ENCODE measurements at places on chromosomes 12 and 14. TPM values are rescaled to one million over a fixed set of nuclear protein-coding genes. Genes with fewer than 3 reads are reported as not detected.

AICDA gene
- 0.71 TPM for polyA plus RNA-seq

- no peak for DNase-seq
Measured at GRCh38 chr12:96347130-96347699, 53.0 kb downstream of the CDK17 start.

BDKRB2 gene
- 3.0 TPM for polyA plus RNA-seq

TAS2R7 gene
- polyA plus RNA-seq = not detected

GRCh38 chr12:107552263-107552662 lies 133.3 kb upstream of the PWP1 start:
- DNase-seq = no peak

NFYB gene
- polyA plus RNA-seq = 96.6 TPM

EIF2S3B gene
- 0.60 TPM for polyA plus RNA-seq

- peak; percentile 58 for DNase-seq
Measured at GRCh38 chr14:44803239-44803905, 158.4 kb downstream of the KLHL28 start.

CCND2 gene
- 58.2 TPM for polyA plus RNA-seq

GLI1 gene
- 21.2 TPM for polyA plus RNA-seq

DNA sequence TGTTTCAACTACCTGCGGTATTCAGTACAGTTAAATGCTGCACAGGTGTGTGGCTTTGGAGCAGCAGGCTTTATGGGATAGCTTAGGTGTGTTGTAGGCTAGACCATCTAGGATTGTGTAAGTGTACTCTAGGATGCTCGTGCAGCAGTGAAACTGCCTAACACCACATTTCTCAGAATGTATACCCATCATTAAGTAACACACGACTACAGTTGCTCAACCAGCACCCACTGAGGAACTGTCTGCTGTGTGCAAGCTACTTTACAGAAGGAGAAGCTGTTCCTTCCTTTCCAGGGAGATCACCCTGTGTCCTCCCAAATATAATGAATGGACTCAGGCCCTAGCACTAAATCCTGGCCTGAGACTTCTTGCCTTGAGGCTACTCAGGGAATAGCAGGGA lies 94.8 kb downstream of the SLC24A4 start:
- DNase-seq = no peak

GRCh38 chr14:20706657-20707355 lies 18.2 kb downstream of the ANG start:
- no peak for DNase-seq

- DNase-seq = peak; percentile 93
Measured at GRCh38 chr12:113232840-113233585, 11.7 kb downstream of the TPCN1 start.

- DNase-seq = no peak
Measured at GRCh38 chr14:53062856-53063255, 90.3 kb downstream of the DDHD1 start.

GALC gene
- 39.8 TPM for polyA plus RNA-seq

DNA sequence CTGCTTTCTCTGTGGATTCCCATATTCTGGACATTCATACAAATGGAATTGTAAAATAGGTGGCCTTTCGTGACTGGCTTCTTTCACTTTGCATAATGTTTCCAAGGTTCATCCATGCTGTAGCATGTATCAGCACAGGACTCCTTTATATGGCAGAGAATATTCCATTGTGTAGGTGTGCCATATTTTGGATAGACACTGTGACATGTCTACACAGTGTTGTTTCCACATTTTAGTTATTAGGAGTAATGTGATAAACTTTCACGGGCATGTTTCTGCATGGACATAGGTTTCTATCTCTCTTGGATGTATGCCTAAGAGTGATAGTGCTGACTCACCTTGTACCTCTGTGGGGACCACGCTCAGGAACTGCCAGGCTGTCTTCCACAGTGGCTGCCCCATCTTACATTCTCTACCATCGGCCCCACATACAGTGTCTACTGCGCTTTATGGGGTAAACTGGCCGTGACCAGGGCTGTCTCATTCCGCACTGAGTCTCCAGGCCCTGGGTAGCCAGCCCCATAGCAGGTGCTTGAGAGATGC lies 7.1 kb upstream of the KRT84 start:
- DNase-seq = no peak

SALL2 gene
- 74.4 TPM for polyA plus RNA-seq

DNA sequence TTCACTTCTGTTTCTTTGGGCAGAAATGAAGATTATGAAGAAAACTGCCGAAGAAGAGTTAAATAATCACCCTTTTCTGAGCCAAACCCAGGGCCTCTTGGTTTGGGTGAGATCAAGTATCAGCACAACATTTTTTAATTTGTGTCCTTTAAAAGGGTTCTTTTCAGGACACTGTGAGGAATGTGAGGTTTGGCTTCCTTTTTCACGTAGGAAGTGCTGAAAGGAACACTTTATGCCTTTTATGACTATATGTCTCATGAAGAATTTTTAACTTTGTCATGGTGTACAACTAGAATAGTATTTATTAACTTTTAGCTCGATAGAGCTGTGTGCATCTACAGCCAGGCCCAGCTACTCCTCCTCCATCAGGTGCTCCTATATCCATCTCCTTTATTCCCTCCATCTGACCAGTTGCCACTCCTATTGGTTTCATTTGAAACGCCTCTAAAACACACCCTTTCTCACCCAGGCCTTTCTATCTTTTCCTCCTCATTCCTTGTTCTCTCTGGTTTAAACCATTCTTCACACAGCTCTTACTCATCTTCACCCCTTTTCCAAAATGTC lies 103.6 kb upstream of the LRIG3 start:
- DNase-seq = no peak

GRCh38 chr14:73465823-73466532 lies 7.6 kb upstream of the NUMB start:
- no peak for DNase-seq

GRCh38 chr14:34211732-34212131 lies 250.3 kb downstream of the SPTSSA start:
- DNase-seq = no peak

DNA sequence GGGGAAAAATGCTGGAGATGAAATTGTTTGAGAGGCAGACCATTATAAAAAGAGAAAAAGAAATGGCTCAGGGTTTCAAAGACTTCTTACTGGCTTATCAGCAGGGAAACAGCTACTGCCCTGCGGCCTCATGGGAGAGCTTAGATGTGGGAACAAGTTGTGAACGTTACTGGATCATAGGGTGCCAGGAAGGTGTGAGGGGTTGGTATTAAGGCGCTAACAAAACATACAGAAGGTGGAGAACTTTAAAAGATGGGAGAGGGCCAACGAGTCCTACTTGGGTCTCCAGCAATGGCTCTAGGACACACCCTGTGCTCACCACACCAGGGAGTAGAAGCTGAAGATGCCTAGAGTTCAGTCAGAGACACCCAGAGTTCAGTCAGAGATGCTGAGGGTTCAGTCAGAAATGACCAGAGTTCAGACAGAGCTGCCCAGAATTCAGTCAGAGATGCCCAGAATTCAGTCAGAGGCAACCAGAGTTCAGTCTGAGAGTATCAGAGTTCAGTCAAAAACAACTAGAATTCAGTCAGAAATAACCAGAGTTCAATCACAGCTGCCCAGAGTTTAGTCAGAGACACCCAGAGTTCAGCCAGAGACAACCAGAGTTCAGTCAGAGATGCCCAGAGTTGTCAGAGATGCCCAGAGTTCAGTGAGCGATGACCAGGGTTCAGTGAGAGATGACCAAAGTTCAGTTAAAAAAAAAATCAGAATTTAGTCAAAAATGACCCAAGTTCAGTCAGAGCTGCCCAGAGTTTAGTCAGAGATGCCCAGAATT lies 1103.6 kb downstream of the BCL11B start:
- DNase-seq = no peak

DNA sequence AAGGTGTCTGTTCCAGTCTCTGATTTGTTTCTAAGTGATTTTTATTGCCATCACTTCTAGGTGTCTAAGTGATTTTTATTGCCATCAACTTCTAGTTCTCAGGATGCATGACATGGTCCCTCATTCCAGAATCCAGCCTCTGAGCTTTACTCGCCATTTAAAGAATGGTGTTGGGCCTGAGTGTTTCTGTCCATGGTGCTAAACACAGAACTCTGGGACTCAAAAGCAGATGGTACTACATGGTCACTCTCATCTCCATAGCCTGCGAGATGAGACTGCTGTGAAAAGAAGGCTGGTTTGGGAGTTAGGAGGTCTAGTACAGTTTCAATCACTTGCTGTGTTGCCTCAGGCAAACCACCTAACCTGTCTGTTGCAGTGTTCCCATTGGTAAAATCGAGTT lies 276.6 kb downstream of the NRXN3 start:
- peak; percentile 51 for DNase-seq

PDE3A gene
- 23.9 TPM for polyA plus RNA-seq

DNA sequence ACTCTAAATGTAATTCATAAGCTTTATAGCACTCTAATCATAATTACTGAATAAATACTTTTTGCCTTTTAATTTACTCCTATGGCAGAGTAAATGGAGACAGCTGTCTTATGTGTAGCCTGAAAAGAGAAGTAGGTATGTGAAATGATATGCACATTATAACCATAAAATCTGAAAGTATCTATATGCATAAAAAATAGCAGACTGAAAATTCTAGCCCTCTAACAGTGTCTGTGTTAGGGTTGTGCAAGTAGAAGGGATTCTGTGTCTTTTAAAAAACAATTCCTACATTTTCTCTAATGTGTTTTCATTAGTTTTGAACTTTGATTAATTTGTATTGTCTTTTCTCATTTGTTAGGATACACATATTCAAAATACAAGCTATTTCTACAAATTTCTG lies 94.9 kb downstream of the TXNDC16 start:
- no peak for DNase-seq

- no peak for DNase-seq
Measured at GRCh38 chr14:97704316-97704885, 907.2 kb downstream of the VRK1 start.

ZNF891 gene
- 7.8 TPM for polyA plus RNA-seq

GRCh38 chr12:11824736-11825135 lies 175.3 kb downstream of the ETV6 start:
- no peak for DNase-seq

GRCh38 chr14:61598980-61599379 lies 96.3 kb upstream of the HIF1A start:
- no peak for DNase-seq

DNA sequence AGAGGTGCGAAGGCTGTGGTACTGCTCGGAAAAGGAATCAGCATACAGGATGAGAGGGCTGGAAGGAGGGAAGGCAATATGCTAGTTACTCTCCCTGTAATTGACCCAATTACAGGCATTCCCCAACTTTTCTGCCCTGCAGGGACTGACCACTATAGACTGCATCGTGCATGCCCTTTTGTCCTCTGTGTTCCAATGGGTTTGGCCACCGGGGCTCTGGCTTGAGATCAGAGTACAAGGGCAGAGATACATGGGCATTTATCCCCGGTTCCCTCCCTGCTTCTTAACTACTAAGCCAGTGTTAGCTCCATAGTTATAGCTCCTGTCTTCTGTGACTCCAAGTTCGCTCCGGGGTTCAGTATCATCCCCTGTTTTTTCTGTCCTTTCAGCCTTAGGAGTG lies 59.7 kb downstream of the GTF2A1 start:
- no peak for DNase-seq

- DNase-seq = no peak
Measured at GRCh38 chr14:92534932-92535643, 21.5 kb downstream of the RIN3 start.

IL22 gene
- polyA plus RNA-seq = not detected

SIX1 gene
- 9.9 TPM for polyA plus RNA-seq

- no peak for DNase-seq
Measured at GRCh38 chr14:65972891-65973290, 513.3 kb upstream of the CCDC196 start.

EPYC gene
- not detected for polyA plus RNA-seq

DNA sequence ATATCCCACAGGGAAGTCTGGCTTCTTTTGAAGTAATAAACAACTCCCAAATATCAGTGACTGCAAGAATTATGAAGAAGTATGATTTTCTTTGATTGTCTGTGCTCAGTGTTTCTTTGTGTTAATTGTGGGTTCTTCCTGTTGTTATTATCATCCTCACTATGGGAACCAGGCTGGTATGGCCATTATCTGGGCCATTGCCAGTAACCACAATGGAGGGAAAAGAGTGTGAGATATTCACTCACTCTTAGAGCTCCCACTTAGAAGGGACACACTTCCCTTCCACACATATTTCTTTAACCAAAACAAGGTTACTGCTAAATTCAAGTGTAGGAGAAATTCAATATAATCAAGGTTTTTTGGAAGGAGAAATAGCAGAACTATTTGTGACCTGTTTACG lies 503.7 kb downstream of the SLC6A15 start:
- DNase-seq = no peak

GRCh38 chr14:86999036-86999435 lies 993.9 kb downstream of the GALC start:
- DNase-seq = no peak
